Epithelial cell of proximal tubule (primary cell): ENCODE measurements at places on chromosomes 11 and 22.
A peak's percentile ranks its signal among the peaks of the same experiment; 100 is the strongest.

DNA sequence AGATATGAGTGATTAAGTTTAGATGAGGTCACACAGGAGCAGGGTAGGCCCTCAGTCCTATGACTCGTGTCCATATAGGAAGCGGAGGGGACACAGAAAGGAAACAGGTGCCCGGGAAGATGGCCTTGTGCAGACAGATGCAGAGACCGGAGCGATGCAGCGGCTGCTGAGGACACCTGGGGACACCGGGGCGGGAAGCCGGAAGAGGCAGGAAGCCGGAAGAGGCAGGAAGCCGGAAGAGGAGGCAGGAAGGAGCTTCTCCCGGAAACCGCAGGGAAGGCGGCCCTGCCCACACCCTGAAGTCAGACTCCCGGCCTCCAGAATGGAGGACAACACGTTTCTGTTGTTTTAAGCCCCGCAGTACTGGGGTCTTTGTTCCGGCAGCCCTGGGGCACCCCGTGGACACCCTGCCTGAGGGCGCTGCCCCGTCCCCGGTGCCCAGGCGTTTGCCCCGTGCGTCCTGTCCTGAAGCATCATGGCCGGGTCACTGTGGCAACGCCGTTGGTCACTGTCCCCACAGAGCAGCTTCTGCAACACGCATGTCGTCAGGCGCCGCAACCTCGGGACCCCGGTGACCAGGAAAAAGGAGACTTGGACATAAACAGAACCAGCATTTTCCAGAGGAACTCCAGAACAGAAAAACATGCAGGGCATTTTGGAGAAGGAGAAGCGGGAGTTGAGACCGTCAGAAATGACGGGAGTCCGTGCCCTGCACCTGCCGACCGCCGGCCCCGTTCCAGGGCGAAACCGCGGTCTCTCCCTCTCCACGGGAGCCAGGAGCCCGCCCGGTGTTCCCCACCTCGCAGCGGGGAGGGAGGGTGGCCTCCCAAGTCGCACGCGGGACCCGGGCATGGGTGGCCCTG is 103.4 kb downstream of the BRD1 start:
- no peak for DNase-seq

DNA sequence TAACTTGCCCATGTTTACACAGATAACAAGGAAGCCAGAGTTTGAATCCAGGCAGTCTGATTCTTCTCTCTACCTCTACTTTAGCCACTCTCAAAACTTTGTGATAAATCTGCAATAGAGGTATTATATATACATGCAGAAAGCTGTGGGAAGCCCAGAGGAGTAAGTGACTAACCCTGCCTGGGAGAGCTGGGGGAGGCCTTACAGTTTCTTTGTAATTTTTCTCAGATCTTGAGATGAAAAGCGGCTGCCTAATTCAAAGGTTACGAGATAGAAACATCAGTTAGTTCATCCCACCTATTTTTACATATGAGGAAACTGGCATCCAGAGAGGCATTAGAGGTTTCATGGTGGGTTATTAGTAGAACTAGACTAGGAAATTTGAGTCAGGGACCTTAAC is 4.9 kb downstream of the STIM1 start:
- DNase-seq: no peak

GRCh38 chr11:116855413-116855812 is 18.0 kb upstream of the APOA1 start:
- no peak for DNase-seq

- no peak for DNase-seq
Observed at GRCh38 chr22:29661336-29661735, 57.9 kb downstream of the NF2 start.

DNA sequence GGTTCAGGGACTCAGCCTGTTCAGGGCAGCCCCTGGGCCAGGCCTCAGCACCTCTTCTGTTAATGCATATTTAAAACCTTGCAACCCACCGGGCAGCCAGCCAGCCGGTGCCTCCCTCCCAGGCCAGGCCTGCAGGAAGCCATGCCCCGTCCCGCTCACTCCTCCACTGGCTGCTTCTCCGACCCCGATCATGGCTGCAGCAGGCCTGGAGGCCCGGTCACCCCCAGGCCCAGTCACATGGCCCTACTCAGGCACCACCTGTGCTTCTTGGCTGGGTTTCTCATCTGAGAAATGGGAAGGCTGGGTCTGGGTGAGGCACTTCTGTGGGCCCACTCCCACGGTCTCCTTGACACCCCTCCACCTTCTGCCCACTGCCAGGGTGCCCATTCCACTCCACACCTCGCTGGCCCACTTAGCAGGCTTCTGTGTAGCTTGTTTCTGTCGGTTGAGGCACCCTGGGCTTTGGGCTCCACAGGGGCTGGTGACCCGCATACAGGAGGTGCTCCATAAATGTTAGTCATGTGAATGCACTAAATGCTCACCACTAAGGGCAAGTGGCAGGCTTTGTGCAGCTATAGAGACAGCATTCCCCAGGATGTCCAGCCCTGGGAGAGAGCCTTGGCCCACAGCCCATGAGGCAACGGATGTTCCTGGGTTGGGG is 11.4 kb downstream of the RTN4R start:
- no peak for DNase-seq

DNA sequence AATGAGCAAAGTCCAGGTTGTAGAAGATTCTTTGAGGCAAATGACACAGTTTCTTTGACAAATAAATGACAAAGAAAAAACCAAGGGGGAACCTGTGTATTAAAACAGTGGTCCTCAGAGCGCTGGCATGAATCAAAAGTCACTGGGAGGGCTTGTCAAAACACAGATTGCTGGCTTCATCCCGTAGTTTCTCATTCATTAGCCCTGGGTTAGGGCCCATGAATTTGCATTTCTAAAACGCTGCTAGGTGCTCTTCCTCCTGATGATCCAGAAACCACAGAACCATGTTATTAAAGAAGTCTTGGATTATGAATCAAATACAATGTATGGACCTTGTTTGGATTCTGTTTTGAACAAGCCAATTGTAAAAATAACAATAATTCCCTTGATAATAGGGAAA is 92.7 kb downstream of the YAP1 start:
- no peak for DNase-seq

- no peak for DNase-seq
Observed at GRCh38 chr11:126214441-126214840, 2.9 kb downstream of the FAM118B start.

GRCh38 chr11:2794968-2795322 is 90.6 kb downstream of the CDKN1C start:
- no peak for DNase-seq

DNA sequence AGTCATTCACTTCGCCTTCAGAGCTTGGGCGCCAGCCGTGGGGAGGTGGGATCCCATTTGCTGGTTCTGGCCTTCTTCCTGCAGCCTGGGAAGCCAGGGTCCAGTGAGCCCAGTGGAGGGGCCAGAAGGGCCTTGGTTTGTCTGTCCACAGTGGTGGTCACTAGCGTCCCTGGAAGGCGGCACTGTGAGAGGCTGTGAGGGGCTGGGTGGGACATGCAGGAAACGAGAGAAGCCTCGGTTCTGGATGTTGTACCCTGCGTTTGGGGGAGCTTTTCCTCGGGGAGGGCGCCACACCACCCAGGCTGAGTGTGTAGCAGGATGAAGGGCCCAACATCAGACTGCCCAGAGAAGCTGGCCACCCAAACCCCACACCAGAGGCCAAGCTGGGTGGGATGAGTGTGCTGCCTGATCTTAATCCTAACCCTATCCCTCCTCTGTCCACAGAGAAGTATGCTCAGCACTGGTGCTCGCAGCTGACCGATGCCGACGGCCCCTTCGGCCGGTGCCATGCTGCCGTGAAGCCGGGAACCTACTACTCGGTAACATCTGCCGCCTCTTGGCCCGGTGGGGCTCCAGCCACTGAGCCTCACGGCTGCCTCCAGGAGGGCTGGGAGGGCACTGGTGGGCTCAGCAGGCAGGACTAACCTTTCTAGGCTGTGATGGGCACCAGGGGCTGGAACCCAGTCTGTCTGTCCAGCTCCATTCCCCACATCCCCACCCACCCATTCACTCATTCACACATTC is 14.4 kb downstream of the MUC5AC start:
- no peak for DNase-seq

- DNase-seq: no peak
Observed at GRCh38 chr22:24699876-24700275, 74.6 kb downstream of the PIWIL3 start.

DNA sequence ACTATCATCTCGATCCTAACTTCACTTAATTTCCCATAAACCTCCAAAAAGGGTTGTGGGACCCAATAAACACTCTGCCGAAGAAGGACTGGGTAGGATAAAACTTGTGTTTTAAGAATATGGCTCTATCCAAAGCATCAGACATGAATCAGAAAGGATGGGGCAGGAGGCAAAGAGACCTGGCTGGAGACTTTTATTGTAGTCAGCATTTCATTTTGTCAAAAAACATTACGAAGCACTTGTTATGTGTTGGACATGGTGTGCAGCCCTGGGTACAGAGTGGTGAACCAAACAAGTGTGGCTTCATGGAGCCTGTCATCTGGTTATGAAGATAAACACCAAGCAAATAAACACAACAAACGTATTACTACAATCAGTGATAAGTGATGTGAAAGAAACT is 17.3 kb downstream of the IL10RA start:
- no peak for DNase-seq

- DNase-seq: no peak
Observed at GRCh38 chr11:86703987-86704386, 31.6 kb upstream of the ME3 start.

GRCh38 chr11:79309407-79309806 is 131.4 kb downstream of the TENM4 start:
- DNase-seq: no peak

GRCh38 chr11:69000391-69000790 is 12.7 kb downstream of the MRGPRF start:
- no peak for DNase-seq

- DNase-seq: no peak
Observed at GRCh38 chr22:49395617-49396016, 432.1 kb downstream of the BRD1 start.

DNA sequence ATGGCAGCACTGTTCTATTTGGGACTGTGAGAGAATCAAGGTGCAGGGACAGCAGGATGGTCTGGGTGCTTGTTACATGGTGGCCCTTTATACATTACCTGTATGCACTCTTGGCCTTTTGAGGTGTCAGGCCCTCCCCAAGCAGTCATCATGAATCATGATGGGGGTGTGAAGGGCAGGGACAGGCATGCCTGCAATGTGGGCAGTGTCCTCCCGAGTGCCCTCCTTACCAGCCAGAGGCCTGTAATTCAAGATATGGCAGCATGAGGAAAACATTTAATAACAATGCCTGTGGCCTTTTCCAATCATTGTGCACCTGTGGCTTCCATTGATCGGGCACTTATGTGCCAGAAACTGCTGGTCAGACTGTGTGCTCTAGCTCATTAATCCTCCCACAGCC is 25.5 kb upstream of the CYP2D6 start:
- no peak for DNase-seq

GRCh38 chr11:27111896-27112295 is 71.3 kb downstream of the BBOX1 start:
- no peak for DNase-seq

DNA sequence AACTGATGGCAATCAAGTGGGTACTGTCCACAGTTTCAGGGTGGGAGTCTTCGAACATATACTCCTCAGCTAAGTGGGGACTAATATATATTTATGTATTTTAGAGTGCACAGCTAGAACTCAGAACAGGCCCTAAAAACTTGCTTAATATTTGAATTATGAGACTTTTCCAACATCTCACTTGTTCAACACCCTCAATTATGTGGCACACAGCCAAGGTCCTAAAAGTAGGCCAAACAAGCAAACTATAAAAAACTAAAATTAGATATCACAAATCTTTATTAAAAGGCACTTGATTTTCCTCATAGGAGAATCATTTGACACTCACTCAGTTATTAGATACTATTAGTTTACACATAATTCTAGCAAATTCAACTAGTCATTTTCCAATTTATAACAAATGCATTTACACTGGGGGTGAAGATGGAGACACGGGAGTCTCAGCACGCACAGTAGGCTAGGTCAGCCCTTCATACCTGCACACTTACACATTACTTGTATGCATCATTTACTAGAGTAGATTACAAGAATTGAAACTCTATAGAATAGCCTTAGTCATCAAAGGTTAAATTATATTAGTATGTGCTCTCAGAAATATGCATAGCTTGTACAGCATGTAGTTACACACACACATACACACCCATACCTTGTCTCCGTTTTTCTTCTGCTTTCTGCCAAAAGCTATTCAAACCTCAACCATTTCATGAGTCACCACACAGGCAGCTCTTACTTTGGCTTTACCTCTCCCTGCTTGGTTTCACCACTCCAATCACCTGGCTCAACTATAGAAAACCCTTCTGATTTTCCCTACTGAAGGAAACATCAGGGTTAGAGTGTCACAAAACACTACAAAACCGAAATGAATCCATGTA is 171.5 kb downstream of the SBF2 start:
- DNase-seq: peak; percentile 58

DNA sequence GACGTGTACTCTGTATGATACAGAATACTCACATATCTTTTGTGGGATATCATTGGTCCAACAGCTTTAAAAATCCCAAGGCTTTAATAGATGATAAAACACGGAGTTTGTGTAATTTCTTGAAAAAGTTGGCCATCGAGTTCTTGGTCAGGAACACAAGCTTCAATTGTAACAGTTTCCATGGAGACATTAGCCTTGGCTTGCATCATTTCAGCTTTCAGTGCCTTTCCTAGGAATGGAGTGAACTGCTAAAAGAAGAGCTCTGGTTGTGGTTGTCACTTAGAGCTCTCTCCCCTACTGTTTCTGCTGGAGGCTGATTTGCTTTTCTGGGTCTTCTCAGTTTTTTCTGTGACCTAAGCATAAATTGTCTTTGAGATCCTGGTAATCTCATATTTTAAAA is 14.2 kb downstream of the BMAL1 start:
- no peak for DNase-seq

- DNase-seq: no peak
Observed at GRCh38 chr11:134063124-134063495, 5.8 kb upstream of the JAM3 start.

DNA sequence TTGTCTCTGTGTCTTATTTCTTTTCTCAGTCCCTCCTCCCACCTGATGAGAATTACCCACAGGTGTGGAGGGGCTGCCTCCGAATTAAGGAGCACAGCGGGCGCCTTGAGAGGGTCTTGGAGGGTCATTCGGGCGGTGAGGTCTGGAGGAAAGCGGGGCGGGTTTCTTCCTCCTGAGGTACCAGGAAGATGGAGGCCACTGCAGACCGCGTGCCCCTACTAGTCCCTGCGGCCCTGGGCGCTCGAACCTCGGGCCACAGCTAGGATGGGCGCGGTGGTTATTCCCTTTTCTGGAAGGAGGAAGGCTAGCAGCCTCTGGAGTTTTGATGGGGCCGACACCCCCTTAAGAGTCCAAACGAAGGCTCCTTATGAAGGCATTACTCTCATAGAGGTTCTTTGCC is 5.5 kb upstream of the FAM111A start:
- DNase-seq: no peak

DNA sequence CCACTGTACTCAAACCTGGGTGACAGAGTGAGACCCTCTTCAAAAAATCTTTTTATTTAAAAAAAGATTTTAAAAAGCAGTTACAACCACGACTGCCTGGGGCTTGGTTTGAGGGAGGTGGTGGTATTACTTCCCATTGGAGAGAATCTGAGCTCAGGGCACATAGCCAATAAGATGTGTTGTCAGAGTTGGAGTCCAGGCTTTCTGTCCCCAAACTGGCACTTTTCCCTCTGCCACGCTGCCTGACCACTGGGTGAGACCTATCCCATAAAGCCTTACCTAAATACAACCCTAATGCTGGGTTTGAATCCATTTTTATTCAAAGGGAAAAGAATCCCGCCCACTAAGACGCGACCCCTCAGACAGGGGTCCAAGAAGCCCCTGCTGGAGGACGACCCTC is 11.5 kb downstream of the CHADL start:
- DNase-seq: no peak

- no peak for DNase-seq
Observed at GRCh38 chr11:68040101-68040956, 1.5 kb downstream of the TCIRG1 start.

GRCh38 chr11:66868082-66868725 is 11.3 kb downstream of the LRFN4 start:
- no peak for DNase-seq
